Activated naive CD8-positive, alpha-beta T cell treated with anti-CD3 and anti-CD28 coated beads for 36 hours (primary cell): ENCODE measurements at places on chromosomes 4 and X. TPM values are rescaled to one million over a fixed set of nuclear protein-coding genes. Genes with fewer than 3 reads are reported as not detected.

DNA sequence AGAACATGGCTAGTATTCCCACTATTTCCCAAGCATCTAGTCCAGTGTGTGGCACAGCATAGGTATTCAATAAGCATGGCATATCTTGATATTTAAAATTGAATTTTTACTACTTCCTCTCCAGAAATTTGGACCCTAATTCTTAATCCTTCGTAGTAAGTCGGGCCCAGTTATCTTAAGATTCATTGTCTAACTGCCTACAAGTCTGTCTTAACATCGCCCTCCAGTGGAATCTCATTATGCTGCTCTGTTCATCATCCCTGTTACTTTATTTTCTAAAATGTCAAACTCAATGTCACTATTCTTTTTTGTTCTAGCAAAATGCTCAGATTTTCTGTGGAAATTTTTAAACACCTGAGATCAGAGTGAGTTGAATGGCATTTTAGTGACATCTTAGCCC is 606.2 kb downstream of the KLHL13 start:
- no peaks in the 10 kb centered on the region for H3K27me3 ChIP-seq
- no peaks in the 10 kb centered on the region for H3K36me3 ChIP-seq
- no peak overlapping the region for H3K27ac ChIP-seq
- no peak overlapping the region for H3K4me3 ChIP-seq
- DNase-seq, result no peak

The SPANXD gene
- total RNA-seq, result not detected

DNA sequence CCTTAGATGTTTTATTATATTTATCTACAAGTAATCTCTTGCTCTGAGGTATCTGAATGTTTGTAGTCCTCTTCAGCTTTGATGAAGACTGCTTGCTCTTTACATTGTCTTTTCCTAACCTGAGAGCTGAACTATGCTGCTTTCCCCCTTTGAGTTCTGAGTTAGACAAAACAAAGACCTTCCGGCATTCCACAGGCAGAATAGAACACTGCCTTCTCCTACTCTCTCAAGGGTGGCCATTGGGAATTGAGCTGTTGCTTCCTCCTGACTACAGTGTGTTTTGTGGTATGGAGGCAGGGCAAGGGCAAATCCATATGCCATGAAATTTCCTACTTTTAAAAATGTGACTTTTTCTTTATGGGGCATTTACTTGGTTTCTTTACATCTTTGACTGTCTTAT is 841.0 kb downstream of the FAM133A start:
- H3K4me1 ChIP-seq, result no peaks in the 10 kb centered on the region
- no peaks in the 10 kb centered on the region for H3K27me3 ChIP-seq
- DNase-seq, result no peak
- no peaks in the 10 kb centered on the region for H3K36me3 ChIP-seq

- no peak overlapping the region for H3K27ac ChIP-seq
- no peaks in the 10 kb centered on the region for H3K36me3 ChIP-seq
- H3K4me3 ChIP-seq, result no peak overlapping the region
- peaks cover 4% of the 10 kb centered on the region for H3K27me3 ChIP-seq
- DNase-seq, result no peak
- peaks cover 4% of the 10 kb centered on the region for H3K4me1 ChIP-seq
Measured at GRCh38 chrX:43953218-43953617, 20.0 kb downstream of the NDP start.

DNA sequence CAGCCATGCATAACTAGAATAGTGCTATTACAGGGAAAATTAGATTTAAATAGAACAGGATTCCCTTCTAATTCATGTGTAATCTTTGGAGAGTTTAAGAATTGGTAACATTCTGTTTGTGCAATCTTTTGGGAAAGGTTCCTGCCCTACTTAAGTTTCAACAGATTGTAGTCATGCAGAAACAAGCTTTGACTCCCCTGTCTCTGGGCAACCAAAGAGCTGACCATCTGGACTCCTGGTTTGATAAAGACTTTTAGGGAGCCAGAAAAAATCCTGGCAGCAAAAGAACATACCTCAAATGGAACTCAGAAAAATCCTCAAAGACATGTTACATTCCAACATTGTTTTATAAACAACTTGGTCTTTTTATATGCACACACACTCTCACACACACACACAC is 191.1 kb upstream of the NEIL3 start:
- H3K4me3 ChIP-seq, result no peak overlapping the region
- H3K27ac ChIP-seq, result no peak overlapping the region
- no peak for DNase-seq
- no peaks in the 10 kb centered on the region for H3K4me1 ChIP-seq
- H3K27me3 ChIP-seq, result no peaks in the 10 kb centered on the region

DNA sequence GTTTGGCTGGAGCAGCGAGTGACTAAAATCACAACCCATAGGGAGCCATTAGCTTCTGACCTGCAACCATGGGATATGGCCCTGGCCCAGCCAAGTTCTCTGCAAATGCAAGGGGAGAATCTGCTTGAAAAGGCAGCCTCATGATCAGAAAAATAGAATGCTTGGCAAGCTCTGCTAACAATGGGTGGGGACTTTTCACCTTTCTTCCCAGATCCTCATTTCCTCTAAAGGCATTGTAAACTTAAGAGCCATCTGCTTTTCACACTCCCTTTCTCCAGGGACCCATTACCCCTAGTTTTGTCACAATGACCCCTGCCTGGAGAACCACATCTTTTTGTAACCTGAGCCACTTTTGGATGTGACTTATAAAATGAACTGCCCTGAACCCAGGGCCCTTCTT is 104.3 kb downstream of the PARM1 start:
- H3K4me1 ChIP-seq, result no peaks in the 10 kb centered on the region
- no peak overlapping the region for H3K4me3 ChIP-seq
- no peak overlapping the region for H3K27ac ChIP-seq
- DNase-seq, result no peak
- H3K27me3 ChIP-seq, result no peaks in the 10 kb centered on the region

The BEND4 gene
- 1.4 TPM for total RNA-seq

The GC gene
- total RNA-seq, result not detected

- H3K27me3 ChIP-seq, result no peaks in the 10 kb centered on the region
- DNase-seq, result no peak
- no peaks in the 10 kb centered on the region for H3K4me1 ChIP-seq
- H3K36me3 ChIP-seq, result peaks cover 19% of the 10 kb centered on the region
- no peak overlapping the region for H3K27ac ChIP-seq
Measured at GRCh38 chr4:99875071-99875470, 19.2 kb downstream of the LAMTOR3 start.

The HEPH gene
- not detected for total RNA-seq

The AWAT1 gene
- not detected for total RNA-seq

- no peaks in the 10 kb centered on the region for H3K27me3 ChIP-seq
- H3K27ac ChIP-seq, result no peak overlapping the region
- H3K4me3 ChIP-seq, result no peak overlapping the region
Measured at GRCh38 chrX:100479329-100479728, 69.3 kb upstream of the PCDH19 start.

The GNRHR gene
- not detected for total RNA-seq

The BCORL1 gene
- 6.8 TPM for total RNA-seq

DNA sequence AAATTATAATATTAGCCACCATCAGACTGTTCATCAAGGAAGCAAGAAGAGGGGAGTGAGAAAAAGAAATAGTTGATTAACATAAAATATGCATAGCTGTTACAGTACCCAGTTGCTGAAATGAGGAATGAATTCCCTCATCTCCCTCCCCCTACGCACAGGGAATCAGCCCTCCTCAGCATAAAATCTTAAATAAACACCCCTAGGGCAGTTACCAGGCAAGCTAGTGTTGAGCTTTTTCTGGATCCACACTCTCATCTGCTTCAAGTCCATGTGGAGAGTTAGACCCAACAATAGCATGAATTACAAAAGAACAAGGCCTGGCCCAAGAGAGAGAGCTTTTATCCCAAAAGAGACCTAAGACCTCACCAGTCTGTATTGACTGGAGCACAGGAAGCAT is 19.0 kb upstream of the SYTL4 start:
- peaks cover 7% of the 10 kb centered on the region for H3K27me3 ChIP-seq
- H3K4me3 ChIP-seq, result no peak overlapping the region
- H3K27ac ChIP-seq, result no peak overlapping the region

The XG gene
- total RNA-seq, result not detected

DNA sequence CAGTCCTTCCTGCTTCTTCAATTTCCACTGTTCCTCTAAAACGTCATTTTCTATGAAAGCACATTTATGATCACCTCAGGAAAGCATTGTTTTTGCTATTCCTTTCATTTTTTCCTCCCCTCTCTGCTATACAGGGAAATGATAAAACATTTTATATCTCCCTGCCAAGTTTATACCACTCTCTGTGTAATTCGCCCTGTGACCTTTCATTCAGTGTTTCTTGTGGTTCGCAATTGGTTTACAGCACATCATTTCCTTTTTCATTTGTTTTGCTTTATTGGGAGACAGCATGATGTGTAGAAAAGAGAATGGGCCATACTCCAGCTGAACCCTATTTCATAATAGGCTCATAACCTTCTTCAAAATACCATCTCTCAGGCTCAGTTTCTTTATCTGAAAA is 99.9 kb upstream of the RAPGEF2 start:
- H3K27me3 ChIP-seq, result peaks cover 9% of the 10 kb centered on the region
- DNase-seq, result no peak
- H3K4me1 ChIP-seq, result peaks cover 12% of the 10 kb centered on the region
- peak overlapping the region; percentile 9 for H3K27ac ChIP-seq
- no peaks in the 10 kb centered on the region for H3K36me3 ChIP-seq

The ARSJ gene
- not detected for total RNA-seq

The DCAF12L1 gene
- not detected for total RNA-seq

GRCh38 chr4:109969087-109969486 is 56.4 kb downstream of the EGF start:
- no peaks in the 10 kb centered on the region for H3K36me3 ChIP-seq
- H3K27ac ChIP-seq, result no peak overlapping the region
- H3K27me3 ChIP-seq, result peaks cover 10% of the 10 kb centered on the region
- no peak overlapping the region for H3K4me3 ChIP-seq
- DNase-seq, result no peak

GRCh38 chrX:96771486-96771885 is 86.8 kb downstream of the DIAPH2 start:
- no peaks in the 10 kb centered on the region for H3K36me3 ChIP-seq
- no peak overlapping the region for H3K4me3 ChIP-seq
- no peak for DNase-seq
- H3K4me1 ChIP-seq, result no peaks in the 10 kb centered on the region

The STK32B gene
- total RNA-seq, result not detected
